NCI-H2227 treated with DMSO at 0.1 percent for 48 hours (cell line): ENCODE measurements at places on chromosomes 3 and 15.

GRCh38 chr15:51735228-51736010, 2.0 kb downstream of the LYSMD2 start:
- DNase-seq, result no peak

- DNase-seq, result no peak
Observed at GRCh38 chr15:41906608-41907007, 12.8 kb upstream of the SPTBN5 start.

DNA sequence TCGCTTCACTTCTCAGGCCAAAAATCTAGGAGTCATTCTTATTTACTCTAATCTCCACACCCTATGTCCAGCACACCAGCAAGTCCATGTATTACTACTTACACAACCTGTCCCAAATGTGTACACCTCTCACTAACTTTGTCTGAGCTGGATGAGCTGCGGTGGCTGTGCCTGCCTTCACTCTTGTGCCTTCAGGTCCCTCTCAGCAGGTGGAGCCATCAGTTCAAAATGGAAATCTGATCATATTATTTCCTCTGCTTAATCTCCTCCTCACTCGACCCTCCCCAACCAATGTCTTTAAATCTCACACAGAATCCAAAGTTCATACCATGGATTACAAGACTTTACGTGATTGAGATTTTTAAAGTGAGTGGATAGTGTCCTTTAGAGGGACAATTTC, 82.8 kb downstream of the SSR3 start:
- no peak for DNase-seq

DNA sequence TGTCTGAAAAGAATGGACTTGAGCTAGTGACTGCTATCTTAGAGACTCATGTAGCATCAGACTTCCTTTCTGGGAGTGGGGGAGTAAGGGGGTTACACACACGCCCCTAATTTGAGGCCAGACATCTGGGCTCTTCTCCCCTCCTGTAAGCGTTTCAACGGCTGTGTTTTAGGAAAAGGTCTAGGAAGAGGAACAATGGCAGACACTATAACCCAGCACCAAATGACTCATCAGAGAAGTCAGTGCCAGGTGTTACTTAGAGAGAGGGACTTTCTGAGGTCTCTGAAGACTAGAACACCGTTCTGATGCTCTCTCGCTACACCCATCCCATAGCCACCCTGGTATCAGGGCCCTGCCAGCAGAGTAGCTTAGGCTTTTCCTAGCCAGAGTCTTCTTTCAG, 65.5 kb downstream of the SSUH2 start:
- no peak for DNase-seq

DNA sequence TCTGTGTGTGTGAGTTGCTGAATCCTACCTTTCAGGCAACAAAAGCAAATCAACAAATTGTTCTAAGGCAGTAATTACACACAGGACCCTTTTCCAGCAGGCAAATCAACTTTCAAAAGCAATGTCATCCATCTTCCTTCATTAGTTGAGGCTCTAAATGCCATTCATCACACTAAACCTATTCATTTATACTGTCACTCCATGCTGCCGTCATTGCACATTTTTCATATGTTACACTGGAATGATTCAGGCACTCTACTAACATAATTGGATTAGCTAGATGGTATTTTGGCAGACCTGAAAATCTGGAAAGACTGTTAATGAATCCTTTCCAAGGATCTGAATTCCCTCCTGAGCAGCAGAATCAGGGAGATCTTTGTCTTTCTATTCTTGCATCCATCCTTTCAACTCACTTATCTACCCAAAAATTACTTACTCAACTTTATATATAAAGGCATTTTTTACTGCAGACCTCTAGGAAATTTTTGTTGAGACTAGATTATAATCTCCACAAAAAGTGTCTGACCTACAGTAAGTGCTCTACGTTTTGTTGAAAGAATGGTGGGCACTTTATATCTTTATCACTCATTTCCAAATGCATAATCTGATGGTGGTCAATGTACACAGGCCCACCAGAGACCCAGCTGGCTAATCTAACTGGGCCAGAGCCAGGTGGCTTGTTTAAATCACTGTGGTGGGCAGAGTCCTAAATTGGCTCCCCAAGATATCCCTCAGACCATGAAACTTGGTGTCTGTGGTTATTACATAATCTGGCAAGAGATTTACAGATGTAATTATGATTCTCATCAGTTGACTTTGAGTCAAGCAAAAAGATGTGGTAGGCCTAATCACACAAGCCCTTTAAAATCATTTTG, 25.0 kb downstream of the MIX23 start:
- no peak for DNase-seq

GRCh38 chr3:112779558-112780480, 66.8 kb downstream of the CD200R1L start:
- DNase-seq, result no peak

- DNase-seq, result no peak
Observed at GRCh38 chr3:152295806-152296205, 27.1 kb downstream of the MBNL1 start.

GRCh38 chr3:192409201-192409837, 318.0 kb downstream of the FGF12 start:
- no peak for DNase-seq
